T-helper 1 cell (primary cell): ENCODE measurements at places on chromosomes 2 and 18.

GRCh38 chr2:241730671-241731293 is 3.6 kb upstream of the D2HGDH start:
- DNase-seq, result no peak

DNA sequence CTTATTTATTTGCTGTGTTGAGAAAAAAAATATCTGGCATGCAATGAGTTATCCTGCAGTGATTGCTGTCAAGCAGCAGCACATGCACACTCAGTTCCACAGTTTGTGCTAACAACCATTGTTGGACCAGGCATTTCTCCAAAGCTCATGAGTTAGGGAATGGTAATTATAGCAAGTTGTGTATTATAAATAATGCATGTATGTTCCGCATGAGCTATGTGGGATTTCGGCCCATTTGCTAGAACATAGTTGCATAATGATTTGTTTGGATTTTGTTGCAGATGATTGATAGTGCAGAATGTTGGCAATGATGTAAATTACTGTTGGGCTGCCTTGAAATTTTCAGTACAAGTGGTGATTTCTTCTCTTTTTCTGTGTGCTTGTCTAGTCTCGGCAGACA is 10.7 kb downstream of the KCNJ3 start:
- no peak for DNase-seq

DNA sequence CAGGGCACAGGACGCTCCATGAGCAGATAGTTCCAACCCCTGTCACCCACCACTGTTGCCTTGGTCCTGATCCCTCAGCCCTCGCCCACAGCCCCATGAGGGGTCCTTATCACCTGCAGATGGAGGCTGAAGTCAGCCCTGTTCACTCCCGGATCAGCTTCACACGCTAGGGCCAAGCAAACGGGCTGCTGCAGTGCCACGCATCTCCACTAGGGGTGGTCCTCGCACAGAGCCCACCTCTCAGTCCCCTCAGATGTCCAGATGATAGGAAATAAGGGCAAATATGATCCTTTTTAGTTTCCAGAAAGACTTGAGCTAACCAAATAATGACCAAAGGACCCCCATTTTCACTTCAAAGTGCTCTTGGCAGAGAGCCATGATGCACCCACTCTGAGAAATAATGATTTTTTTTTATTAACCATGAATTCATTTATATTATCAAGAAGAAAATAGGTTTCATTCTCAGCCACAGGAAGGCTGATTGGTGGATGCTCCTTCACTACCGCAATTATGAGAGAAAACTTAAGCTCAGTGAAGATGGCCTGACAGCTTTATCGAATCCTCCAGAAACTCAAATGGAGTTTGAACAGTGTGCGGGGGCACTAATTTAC is 71.9 kb upstream of the KLHL29 start:
- no peak for DNase-seq

DNA sequence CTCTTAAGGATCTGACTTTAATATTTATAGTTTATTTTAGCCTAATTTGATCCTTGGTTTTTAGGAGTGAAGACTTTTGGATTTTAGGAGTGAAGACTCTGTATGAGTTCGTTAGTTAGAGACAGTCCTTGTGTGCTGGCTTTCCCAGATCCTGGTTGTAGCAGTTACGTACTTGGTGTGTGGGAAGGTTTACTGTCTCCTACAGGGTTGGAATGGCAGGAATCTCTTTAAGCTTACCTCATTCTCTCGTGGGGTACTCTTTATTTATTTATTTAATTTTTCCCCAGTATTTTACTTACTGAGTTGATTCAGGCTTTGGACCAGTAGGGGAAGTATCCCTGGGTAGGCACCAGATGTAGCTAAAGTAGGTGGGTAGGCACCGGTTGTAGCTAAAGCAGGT is 1.8 kb upstream of the CXCR2 start:
- DNase-seq, result no peak

DNA sequence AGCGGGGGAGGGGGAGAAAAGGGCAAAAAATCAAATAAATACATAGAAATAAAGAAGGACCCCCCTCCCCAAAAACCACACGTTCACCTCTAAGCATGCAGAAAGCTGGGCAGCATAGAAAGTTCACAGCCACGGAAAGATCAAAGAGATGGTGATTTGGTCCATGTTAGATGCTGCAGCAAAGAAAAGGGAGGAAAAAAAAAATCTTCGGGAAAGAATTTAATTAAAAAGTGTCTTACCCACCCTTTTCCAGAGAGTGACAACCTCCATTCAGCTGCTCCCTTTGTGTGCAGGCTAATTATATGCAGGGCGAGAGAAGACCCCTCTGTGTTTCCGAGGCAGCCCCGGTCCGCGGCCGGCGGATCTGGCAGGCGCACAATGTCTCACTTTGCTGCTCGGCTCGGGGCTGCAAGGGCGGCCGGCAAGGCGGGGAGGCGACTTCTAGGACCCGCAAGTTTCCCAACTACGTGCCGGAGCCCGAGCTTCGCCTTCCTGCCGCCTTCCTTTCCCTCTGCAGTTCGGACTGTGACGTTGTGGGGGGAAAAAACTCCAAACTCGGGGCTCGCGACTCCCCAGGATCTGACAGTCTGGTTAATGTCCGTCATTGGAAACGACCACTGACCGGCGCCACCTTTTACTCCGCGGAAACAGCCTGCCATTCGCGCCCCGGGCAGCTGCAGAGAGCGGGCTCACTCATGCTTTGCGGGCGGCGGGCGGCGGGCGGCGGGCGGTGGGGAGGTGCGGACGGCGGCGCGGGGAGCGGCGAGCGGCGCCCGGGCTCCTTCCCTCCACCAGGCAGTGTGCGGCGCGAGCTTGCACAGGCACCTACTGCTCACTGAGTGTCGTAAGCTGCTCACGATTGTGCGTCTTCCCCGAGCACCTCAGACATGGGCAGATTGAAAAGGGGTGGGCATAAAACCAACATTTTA is at the start of gene LRRTM1:
Gene LRRTM1 (minus strand): TSS at position 844 of the 929 bp plus-strand sequence. CDS start 933 bp downstream, outside the sequence.
- no peak for DNase-seq

- no peak for DNase-seq
Observed at GRCh38 chr2:166074430-166074829, 53.4 kb downstream of the SCN1A start.

DNA sequence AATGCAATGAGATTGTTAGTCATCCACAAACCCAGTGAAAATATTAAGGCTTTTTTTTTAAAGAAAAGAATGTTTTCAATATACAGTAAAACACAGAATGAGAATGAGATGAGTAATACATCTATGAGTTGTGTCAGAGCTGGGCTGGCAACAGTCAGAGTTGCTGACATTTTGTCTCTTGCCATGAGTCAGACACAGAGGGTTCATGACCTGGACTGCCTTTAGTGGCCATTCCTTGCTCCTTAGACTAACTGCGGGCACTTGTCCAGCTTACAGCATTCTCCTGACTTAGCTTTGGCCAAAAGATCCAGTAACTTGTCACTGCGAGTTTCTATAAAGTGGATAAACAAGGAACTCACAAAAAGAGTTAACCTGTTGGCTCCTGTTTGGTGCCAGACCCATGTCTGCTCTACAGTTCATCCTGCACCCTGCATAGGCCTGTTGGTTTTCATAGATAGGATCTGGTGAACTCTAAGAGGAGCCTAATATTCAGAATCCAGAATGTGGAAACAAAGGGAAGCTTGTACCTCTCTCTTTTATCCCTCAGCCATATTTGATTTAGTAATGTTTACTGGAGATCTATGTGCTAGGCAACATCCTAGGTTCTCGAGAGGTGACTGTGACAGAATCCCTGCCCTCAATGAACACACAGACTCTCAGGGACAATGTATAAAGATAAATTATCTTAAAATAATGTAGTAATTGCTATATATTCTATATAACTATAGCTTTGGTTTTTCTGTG is 391.5 kb upstream of the VWC2L start:
- DNase-seq, result no peak

GRCh38 chr2:75772908-75773630 is 62.4 kb upstream of the GCFC2 start:
- DNase-seq, result no peak
